ENCODE measurements at places on chromosomes 16 and 17.

DNA sequence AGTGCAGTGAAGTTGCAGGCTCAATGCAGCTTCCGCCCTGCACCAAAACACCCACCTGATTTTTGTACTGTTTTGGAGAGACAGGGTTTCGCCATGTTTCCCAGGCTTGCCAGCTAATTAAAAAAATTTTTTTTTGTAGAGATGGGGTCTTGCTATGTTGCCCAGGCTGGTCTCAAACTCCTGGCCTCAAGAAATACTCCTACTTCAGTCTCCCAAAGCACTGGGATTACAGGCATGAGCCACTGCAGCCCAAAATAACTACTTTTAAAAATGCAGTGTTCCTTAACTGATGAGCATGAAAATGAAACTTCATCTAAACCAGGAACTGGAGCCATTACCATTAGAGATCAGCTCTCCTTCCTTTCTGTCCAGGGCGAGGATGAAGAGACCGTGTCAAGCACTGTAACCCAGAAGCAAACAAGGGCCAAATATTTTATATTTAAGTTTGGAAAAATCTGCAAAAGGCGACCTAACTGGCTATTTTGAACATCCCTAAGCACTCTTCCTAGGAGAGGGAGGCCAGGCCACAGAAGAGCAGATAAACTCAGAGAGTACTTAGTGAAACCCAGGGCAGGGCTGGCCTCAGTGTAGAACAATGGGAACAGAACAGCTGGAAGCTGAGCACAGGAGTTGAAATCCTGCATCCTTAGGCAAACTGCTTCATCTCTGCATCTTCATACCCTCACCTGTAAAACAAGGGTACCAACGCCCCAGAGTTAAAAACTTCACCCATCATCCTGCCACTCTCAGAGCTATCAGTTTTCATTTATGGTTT is 24.0 kb downstream of the CREBBP start:
- DNase-seq: no peak

GRCh38 chr17:43042025-43042628 is 17.1 kb downstream of the RND2 start:
- no peak for DNase-seq

- DNase-seq: no peak
These were observed 1.8 kb upstream of the NDE1 start for GRCh38 chr16:15648135-15648730.

DNA sequence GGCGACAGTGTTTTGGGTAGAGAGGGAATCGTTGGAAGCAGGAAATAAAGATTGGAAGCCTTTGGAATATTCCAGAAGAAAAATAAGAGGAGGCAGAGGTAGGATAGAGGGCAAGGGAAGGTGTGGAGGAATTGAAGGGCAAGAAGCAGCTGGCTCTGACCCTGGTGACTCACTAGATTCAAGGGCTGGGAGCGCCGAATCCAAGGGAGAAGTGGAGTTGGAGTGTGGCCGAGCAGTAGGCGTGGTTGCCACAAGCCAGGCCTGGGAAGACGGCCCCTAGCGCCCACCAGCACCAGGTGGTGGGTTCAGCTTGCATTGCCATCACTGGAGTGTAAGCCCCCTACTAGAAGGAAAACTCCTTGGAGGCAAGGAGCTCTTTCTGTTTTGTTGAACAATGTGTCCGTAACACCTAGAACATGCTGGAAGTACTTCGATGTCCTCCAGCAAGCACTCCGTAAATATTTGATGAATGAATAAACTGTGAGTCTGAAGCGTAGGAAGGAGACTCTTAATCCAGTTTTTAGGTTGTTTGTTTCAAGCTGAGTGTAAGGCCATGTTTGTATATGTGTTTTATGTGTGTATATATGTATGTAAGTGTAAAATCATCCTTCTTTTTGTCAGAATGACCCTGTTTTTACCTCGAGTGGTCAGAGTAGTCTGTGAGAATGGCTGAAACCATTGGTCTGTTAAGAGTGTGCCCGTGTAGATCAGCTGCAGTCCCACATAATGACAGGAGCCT is 139.5 kb downstream of the CMIP start:
- DNase-seq: no peak

DNA sequence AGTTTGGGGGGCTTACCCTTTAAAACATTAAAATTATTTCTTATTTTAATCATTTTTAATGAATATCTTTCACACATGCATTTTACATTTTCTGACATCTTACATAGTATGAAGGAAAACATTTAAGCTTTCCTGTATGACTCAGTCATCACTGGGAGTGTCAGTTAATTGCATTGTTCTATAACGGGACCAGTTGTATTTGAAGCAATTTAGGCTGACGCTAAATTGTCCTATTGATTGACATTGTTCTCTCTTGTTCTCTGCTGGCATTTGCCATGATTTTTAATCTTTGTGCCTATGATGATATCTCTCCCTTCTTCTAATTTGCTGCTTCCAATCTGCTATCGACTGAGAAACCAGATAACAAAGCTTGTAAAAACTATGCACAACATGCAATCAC is 190.5 kb upstream of the PIRT start:
- no peak for DNase-seq

DNA sequence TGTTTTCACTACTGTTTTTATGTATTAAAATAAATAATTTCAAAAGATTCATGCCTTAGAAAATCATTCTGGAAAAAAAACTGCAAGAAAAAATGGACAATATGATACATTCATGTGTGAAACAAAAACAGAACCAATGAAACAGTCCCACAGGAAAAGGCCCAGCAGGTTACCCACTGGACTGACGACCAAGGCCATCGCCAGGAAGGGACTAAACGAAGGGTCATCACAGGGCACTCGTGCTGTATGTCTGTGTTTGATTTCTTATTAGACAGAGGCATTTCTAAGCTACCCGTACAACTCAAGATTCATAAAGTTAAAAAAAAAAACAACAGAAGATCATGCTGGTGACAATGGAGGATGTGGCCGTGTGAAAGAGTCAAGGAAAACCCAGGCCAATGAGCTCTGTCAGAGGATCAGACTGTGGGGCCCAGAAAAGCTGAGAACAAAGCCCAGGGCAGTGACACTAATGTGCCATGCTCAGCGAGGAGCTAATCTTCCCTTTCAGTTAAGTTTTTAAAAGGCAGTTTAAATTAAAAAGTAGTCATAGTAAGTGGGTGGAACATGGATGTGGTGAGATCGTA is 31.8 kb downstream of the NSMCE1 start:
- no peak for DNase-seq

DNA sequence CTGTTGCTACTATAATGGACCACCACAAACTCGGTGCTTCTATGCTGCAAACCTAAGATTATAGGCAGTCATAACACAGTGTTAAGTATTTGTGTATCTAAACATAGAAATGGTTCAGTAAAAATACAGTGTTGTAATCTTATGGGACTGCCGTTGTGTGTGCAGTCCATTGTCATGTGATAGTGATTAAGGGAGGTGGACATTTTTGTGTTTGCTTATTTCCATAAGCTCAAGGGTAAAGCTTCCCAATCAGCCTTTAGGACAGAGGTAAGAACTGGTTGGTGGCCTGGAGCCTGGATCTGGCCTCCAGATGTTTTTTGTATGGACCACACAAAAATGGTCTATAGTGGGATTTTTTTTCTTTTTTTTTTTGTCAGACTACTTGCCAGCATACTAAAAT is 29.9 kb downstream of the WWOX start:
- no peak for DNase-seq

DNA sequence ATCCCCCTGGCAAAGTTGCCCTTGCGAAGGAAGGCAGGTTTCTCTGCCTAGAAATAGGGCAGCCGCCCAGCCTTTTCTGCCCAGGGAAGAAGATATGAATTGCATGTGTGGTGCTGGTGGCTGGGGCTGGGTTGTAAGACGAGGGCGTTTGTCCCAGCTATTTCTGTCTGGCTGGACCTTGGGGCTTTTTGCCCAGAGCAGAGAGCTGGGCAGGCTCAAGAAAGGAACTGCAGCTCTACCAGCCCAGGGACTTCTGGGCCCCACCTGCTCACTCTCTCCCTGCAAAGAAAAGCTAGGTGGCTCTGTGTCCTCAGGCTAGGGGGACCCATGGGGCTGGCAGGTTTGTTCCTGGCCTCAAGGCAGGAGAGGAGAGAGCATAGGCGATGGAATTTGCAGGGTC is 586 bp downstream of the CACNG1 start:
- no peak for DNase-seq

- no peak for DNase-seq
These were observed 140.0 kb downstream of the TANC2 start for GRCh38 chr17:63106050-63106449.

DNA sequence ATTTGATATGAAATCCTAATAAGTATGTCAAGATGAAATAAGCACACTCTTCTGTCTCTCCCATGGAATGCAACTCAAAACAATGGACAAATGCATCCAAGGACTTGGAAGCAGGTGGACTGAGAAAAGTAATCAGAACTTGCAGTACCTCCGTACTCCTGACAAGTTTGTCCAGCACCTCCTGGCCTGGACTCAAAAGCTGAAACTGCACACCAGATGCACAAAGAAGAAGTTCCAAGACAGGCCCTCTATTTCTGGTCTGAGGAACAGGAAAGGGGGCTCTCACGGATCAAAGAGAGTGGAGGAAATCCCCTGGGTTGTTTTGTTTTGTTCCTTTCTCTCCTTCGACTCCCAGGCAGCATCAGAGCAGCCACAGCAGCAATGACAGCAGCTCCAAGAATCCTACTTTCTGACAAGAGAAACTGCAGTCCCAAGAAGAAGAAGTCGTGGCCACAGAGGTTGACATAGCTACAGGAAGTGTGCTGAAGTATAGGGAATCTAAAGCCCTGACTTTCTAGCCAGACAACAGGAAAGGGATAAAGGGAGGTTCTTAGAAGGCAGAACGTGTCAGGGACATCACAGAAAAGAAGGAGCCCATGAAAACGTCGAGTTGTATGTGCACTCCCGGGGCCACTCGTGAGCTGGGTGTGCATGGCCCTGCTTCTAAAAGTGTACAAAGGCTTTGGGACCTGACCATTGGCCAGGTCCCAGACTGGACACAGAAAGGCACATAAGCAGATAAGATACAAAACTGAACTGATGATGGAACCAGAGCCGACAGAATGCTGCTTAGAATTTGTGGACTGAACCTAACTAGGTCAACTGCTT is 29.3 kb downstream of the AKAP10 start:
- DNase-seq: no peak

DNA sequence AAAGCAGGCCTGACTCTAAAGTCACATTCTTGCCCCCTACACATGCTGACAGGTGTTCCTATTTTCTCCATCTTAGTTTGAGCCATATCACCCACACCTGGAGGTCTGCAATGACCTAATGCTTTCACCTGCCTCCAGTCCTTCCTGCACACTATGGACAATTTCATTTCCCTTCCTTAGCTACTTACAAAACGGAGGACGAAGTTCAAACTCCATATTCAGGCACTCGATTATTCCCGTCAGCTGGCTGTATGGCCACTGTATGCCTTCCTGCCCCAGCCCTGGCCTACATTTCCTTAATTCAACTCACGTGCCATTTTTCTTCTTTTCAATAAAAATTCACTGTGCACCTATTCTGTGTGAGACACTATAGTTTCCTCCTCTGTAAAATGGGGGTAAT is 44.9 kb downstream of the GRIN2A start:
- no peak for DNase-seq

DNA sequence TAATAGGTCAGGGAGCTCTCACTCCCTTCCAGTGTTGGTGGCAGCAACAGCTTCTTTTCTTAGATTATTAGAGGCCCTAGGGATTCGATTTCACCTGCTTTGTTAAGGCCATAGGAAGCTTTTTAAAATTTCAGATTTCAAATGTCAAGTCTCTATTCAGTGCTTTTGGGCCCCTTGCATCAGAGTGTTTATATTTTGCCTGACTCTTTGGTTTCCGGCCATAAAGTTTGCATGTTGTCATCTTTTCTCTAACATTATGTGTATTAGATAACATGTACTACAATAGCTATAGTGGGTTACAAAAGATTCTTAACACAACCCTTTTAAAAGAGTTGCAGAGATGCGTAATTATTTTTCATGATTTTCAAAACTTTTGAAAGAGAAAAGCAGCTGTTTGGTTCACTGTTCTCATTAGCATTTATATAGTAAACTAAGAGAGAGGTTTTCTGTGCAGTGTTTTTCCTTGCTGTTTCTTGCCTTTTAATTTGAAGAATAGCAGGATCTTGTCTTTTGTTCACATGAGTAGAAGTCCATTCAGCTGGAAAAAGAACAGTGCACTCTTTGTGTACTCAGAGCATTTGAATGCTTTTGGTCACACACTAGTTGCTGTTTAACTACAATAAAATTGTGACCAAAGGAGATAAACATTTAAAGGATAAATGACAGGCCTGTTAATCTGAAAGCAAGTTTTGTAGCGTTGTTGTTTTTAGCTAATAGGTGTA is 52.5 kb downstream of the FTO start:
- no peak for DNase-seq

GRCh38 chr17:2157081-2157480 is 102.2 kb downstream of the HIC1 start:
- DNase-seq: no peak

DNA sequence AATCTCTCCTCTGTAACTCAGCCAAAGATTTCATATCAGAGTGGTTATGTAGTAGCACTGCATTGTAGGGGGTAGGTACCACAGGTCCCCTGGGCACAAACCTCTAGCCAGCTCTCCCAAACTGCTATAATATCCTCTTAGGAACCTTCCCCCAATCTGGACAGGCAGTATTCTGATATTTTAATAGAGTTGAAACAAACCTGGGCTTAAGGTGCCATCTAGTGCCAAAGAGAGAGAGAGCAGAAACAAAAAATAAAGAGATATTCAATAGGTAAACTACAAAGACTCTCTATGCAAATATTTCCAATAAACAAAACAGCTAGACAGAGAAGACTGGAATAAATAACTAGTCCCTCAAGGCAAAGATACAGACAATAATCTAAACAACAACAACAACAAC is 1070.0 kb downstream of the CDH11 start:
- no peak for DNase-seq

DNA sequence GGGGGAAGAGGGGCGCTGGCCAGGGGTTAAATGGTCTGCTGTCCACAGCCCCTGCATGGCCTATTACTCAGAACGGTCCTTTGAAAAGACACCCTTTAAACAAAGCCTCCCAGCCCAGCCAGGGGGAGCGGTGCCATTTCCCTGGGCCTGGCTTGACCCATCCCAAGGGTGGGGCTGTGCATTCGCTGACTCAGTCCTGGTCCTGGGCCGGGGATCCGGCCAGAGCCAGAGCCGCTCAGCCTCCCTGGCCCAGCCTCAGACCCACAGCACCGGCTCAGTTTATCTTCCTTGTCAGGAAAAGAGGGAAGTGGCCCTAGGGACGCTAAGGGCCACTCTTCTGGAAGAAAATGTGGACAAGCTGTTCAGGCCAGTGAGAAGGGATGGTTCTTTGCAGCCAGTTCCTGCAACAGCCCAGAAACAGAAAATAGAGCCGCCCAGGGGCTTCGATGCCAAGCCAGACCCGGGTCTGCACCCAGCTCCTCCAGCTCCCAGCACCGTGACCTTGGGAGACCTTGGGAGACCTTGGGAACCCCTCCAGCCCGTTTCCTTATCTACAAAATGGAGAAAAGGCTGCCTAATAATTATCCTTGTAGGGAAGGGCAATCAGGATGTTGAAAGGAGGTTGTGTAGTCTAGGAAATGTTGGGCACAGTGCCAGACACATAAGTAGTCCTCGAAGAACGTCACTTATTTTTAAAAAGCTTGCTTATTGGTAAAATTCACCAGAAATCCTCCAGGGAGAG is 82.5 kb downstream of the ZDHHC7 start:
- DNase-seq: no peak

All from mesothelial cell of epicardium (in vitro differentiated cells).